ENCODE measurements at places on chromosomes 5 and 9.

DNA sequence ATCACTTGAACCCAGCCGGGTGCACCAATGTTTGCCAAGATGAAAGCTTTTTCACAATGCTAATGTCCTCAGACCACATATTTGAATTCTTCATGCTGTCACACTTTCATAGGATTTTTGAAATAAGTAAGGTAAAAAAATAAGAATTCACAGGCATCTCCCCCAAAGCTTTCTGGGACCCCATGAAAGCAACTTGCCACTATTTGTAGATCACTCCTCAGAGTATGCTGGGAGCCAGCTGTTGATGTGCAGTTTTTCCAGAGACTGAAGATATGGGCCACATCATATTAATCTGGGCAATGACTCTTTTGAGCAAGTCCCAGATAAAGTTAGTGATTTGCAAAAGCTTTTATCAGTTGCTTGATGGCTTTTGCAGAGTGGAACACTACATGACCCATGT lies 507.9 kb downstream of the RASEF start:
- DNase-seq: no peak

DNA sequence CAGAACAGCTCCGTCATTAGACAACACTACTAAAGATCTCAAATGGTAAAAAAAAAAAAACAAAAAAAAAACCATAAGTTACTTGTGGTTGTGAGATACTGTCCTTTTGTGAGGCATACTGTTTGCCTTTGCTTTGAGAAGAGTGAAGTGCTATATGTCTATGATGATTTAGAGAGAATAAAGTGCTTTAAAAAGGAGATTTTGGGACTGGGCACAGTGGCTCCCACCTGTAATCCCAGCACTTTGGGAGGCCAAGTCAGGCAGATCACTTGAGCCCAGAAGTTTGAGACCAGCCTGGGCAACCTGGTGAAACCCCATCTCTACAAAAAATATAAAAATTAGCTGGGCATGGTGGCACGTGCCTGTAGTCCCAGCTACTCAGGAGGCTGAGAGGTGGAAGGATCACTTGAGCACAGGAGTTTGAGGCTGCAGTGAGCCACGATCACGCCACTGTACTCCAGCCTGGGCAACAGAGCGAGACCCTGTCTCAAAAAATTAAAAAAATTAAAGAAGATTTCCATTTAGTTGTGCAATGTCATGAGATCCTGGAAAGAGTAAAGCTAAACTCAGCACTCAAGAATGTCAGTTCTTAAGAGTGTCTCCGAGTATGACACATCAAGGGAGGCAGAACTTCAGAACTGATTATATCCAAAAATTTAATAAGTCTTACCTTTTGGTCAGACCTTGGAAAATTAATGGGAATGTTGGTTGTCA lies 87.3 kb downstream of the PRDM6 start:
- DNase-seq: peak; percentile 56

DNA sequence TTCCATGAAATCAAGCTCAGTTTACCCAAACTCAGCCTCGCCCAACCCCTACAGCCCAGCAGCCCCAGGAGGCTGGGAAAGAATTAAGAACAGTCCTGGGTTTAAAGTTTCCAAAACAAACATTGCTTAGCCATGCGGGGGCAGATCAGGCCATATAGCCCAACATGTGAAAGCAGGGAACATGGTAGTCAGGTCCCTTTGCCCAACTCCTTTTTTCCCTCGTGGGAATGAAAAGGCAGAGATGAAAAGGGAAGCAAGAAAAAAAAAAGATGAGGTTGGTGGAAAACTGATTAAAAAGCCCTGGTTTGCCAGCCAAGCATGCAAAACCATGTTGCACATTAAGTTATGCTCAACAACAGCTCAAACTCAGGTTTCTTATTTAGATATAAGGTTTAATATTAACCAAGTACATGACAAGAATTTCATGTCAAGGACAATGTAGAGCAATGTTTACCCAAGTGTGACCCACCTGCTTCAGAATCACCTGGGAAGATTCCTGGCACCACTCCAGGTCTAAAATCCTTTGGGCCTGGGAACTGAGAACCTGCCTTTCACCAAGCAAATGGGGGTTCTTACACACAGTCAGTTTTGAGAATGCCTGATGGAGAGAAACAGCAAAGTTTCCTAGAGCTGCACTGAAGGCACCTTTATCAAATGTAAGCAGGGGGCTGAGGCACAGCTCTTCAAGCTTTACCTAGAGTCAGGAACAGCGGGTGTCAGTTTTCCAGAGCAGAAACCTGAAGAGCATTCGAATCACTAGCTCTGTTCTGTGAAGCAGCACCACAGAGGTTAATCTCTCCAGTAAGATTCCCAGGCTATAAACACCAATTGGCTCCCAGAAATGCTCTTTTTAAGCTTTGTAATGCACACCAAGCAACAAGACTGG lies 1.7 kb downstream of the FREM1 start:
- DNase-seq: no peak

- no peak for DNase-seq
Measured at GRCh38 chr9:5890641-5891040, at the start of gene MLANA. MLANA (plus strand) TSS chr9:5890889; CDS start chr9:5892475, 1,586 bp downstream.

DNA sequence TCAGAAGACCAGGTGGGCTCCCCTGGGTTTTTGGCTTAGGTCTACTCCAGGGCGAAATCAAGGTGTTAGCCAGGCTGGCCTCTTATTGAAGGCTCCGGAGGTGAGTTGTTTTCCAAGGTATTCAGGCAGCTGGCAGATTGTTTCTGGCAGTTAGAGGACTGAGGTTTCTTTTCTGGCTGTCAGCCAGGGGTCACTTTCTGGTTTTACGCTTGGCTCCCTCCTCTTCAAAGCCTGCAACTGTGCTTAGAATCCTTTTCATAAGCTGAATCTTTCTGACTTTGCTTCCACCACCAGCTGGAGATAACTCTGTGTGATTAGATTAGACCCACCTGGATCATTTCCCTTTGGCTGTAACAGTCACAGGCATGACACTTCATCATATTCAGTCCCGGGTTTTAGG lies 24.6 kb downstream of the RFK start:
- peak; percentile 18 for DNase-seq

- DNase-seq: no peak
Measured at GRCh38 chr5:136457390-136458013, 92.2 kb upstream of the TRPC7 start.

- peak; percentile 35 for DNase-seq
Measured at GRCh38 chr5:43010935-43011315, 29.2 kb downstream of the ANXA2R start.

GRCh38 chr5:53265043-53265442 lies 155.5 kb upstream of the MOCS2 start:
- DNase-seq: peak; percentile 43

DNA sequence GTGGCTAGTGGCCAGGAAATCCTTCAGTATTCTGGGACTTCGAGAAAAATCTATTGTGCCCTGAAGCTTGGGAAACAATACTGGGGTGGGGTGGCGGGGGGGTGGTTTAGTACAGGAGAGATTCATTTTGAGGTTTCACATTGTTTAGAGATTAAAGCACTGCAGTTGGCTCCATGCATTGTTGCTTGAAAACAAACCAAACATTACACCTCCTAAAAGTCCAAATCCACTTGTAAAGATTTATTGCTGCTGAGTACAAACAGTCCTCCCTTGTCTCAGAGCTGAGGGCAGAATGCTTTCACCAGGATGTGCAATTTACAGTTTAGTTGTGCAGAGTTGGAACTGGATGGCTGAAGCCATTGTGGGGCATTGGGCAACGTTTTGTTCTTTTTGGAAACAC lies 49.4 kb downstream of the GGTA1 start:
- peak; percentile 25 for DNase-seq

DNA sequence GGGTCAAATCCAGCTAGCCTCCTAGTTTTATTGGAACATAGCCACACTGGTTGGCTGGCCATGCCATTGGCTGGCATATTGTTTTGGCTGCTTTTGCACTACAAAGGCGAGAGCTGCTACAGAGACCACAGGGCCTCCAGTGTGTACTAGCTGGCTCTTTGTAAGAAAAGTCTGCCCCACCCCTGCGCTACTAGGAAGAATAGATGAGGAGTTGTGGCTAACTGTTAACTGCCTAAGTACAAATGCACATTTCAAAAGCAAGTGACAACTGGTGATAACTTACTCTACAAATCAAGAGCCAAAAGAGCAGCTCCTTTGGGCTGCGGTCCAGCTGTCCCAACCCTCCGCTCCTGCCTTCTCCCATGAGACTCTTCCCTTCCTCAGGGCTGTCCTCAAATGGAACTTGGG lies 63.9 kb downstream of the SERINC5 start:
- no peak for DNase-seq

GRCh38 chr9:14499976-14500375 lies 186.0 kb upstream of the NFIB start:
- no peak for DNase-seq

- DNase-seq: no peak
Measured at GRCh38 chr5:60195551-60195950, 302.0 kb upstream of the PDE4D start.

GRCh38 chr5:127812570-127812969 lies 109.4 kb downstream of the CCDC192 start:
- DNase-seq: no peak

- peak; percentile 65 for DNase-seq
Measured at GRCh38 chr5:124932791-124933600, 186.6 kb upstream of the ZNF608 start.

GRCh38 chr9:23464275-23464674 lies 361.8 kb downstream of the ELAVL2 start:
- no peak for DNase-seq

DNA sequence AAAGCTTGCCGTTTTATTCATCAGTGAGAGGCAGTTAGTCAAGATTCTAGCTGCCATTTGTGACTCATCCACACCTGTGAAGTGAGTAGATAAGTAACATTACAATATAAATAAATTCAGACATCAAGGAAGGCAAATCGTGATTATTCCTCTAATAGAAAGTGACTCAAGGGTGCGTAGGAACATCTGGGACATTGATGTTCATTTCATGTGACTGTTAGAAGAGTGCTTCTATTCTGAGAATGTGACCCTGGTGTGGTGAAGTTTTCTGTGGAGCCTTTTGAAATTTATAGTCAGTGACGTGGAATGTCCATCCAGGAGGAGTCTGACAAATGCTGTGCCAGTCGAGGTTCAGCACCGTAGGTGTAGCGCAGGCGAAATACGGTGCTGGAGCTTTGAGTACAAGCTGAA lies 48.4 kb upstream of the FAM240B start:
- DNase-seq: no peak

- DNase-seq: no peak
Measured at GRCh38 chr5:393846-394275, 49.1 kb upstream of the EXOC3 start.

DNA sequence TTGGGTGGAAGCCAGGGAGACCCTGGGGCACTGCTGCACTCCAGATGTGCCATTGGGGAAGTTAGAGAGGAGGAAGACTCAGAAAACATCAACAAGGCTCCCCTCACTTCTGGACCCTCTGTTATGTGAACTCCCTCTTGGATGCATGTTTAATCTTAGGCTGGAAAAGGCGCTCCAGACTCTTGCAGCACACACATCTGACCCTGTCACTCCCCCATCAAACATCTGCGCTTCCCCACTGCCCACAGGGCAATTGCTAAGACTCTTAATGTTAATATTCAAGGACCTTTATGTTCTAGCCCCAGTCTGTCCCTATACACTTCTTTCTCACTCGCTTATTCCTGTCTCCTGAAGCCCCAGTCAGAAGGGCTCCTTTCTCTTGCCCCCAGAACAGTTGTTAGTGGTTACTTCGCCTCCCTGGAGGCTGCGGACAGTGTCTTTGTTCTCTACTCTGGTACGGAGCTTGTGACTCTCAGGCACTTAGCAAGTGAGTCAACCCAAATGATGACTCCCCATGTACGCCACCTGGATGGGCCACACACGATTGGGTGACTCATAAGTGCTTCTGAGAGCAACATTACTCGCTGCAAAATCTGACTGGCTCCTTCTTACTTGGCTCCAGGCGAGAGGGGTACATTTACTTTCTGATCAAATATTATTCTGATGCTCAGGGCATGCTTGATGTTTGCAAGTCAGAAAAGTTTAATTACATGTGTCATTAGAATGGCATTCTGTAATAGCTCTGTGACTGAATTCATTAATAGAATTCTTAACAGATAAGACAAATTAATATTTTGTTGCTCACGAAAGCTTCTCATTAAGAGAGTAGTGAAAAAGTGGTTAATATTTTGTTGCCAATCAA lies 193.6 kb downstream of the HSPA4 start:
- peak; percentile 97 for DNase-seq

- peak; percentile 89 for DNase-seq
Measured at GRCh38 chr5:135139381-135140134, 105.5 kb upstream of the PITX1 start.

DNA sequence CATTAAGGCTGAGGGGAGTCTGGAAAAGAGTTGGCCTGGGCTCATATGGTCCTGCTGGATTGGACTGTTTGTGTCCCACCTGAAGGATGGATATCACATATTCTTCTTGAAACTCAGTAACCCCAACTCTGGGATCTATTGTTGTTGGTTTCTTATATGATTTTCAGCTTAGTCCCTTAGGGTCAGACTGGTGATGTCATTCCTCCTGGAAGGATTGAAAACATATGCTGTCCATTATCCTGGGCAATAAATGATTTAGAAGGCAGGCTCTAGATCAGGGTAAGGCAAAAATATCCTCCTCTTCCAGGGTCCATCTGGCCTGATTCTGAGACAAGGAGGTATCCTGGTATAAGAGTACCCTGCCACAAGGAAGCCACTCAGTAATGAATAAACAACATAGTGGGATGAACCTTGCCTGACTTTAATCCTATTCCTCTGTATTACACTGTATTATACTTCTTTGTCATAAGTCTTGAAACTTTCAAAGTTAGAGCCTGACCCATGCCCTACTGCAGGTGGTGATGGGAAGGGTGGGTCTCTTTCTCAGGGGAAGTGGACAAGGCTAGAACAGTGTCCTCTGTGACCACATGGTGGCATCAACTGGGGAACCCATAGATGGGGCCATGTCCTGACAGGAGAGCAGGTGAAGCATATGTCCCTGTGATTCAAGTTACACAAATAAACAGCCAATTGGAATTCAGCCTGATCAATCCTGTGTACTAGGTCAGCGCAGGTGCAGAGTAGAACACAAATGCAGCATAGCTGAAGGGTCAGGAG lies 454.4 kb upstream of the TRPC7 start:
- DNase-seq: peak; percentile 49

- no peak for DNase-seq
Measured at GRCh38 chr9:112218908-112219307, 43.8 kb upstream of the SUSD1 start.

GRCh38 chr9:137664676-137665075 lies 45.9 kb downstream of the EHMT1 start:
- DNase-seq: no peak

GRCh38 chr9:112867275-112867991 lies 23.2 kb downstream of the SLC46A2 start:
- peak; percentile 90 for DNase-seq

- no peak for DNase-seq
Measured at GRCh38 chr9:70491426-70492318, 77.2 kb upstream of the KLF9 start.

DNA sequence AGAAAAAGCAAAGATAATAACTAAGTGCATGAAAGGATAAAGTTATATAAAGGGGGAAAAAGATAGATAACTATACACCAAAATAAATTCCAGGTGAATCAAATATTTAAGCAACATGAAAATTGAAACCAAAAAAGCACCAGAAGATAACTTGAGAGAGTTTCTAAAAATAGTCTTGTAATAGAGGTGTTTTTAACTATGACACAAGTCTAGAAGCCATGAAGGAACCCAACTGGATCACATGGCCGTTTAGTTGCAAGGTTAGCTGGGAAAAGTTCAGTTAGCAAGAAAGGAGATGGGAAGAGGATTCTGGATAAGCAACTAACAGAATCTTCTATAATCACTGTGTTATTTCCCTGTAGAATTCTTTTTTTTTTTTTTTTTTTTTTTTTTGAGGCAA lies 9.2 kb upstream of the RASA1 start:
- no peak for DNase-seq

GRCh38 chr9:99294850-99295461 lies 72.9 kb downstream of the SEC61B start:
- peak; percentile 12 for DNase-seq

- DNase-seq: no peak
Measured at GRCh38 chr9:97366476-97366875, 45.4 kb upstream of the TDRD7 start.

Data from fibroblast of mammary gland (primary cell).